ENCODE measurements at places on chromosomes 7 and 10. TPM values are rescaled to one million over a fixed set of nuclear protein-coding genes. Genes with fewer than 3 reads are reported as not detected.

DNA sequence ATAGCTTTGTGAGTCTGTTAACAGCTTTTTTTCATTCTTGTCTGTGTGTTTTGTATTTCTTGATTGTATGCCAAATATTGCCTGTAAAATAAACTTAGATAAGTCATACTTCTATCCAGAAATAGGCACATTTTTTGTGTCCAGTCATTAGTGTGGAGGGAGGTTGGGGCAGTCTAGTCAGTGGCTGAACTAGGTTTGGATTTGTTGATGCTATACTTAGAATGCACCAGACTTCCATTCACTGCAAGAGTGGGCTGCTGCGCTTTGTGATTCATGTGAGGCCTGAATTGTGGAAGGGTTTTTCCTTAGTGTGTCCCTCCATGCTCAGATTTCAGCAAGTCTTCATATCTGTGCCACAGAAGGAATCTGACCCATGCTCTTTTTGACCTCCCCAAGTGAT is 50.0 kb downstream of the TRUB1 start:
- peaks cover 5% of the 10 kb centered on the region for H3K4me1 ChIP-seq
- H3K4me3 ChIP-seq, result no peak overlapping the region
- H3K36me3 ChIP-seq, result no peaks in the 10 kb centered on the region

- H3K4me1 ChIP-seq, result no peaks in the 10 kb centered on the region
- H3K27ac ChIP-seq, result no peak within 1 kb of the TSS
- peak within 1 kb of the TSS; percentile 18 for H3K4me3 ChIP-seq
- no peaks in the 10 kb centered on the region for H3K36me3 ChIP-seq
- DNase-seq, result peak; percentile 48
Observed at GRCh38 chr10:114043532-114044246, at the start of gene ADRB1. Gene ADRB1 (plus strand): TSS chr10:114043866. CDS start chr10:114044133, 267 bp downstream.

DNA sequence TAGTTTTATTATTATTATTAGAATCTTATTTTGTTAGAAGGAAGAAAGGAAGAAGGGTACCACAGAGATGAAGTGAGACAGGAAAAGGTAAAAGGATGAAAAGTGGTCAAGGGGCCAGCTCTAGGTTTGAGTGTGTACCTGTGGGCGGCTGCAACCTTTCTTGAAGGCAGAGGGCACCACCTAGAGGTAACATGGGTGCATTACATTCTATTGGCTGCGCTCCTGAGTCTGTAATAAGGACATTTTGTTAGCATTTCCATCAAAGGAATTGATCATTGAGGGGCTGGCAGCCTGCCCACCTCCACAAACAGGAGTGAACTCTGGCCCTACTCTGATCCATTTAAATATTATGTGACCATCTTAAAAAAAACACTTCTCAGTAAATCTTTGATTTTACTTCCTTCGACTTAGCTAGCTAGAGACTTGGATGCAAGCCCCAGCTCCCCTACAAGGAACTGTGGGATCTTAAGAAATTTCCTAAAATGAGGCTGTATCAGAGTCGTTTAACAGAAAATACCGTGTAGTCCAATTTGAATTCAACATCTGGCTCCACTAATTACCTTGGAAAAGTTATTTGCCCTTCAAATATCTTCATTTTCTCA is 610.4 kb downstream of the IPMK start:
- no peaks in the 10 kb centered on the region for H3K36me3 ChIP-seq
- no peaks in the 10 kb centered on the region for H3K27me3 ChIP-seq
- peak; percentile 33 for DNase-seq
- H3K27ac ChIP-seq, result no peak overlapping the region
- no peaks in the 10 kb centered on the region for H3K4me1 ChIP-seq

DNA sequence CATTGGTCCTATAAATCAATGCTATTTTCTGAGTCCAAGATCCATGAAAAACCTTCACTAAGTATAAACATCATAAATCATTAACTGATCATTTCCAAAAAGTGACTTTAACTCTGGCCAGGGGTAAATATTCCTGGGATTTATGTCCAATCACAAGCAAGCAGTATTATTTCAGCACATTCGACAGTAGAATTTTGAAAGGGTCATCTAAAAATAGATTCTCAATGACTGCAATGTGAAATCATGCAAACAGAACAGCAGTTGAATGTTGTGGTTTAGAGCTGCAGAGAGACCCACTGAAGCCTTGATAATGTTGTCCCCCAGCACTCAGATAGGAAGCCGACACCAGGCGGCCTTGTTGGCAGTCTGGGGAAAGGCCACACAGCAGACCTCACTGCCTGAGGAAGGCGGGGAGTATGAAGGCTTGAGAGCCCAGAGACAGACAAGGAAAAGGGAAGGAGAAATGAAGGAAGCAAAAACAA is 38.1 kb downstream of the FAM107B start:
- H3K4me1 ChIP-seq, result no peaks in the 10 kb centered on the region
- peak overlapping the region; percentile 30 for H3K27ac ChIP-seq
- DNase-seq, result peak; percentile 65
- no peak overlapping the region for H3K4me3 ChIP-seq

The ACTL6B gene
- total RNA-seq, result not detected

The SORCS1 gene
- under 0.01 TPM for total RNA-seq

Measured in fibroblast of lung (primary cell).